ENCODE measurements at places on chromosomes 11 and 22.

DNA sequence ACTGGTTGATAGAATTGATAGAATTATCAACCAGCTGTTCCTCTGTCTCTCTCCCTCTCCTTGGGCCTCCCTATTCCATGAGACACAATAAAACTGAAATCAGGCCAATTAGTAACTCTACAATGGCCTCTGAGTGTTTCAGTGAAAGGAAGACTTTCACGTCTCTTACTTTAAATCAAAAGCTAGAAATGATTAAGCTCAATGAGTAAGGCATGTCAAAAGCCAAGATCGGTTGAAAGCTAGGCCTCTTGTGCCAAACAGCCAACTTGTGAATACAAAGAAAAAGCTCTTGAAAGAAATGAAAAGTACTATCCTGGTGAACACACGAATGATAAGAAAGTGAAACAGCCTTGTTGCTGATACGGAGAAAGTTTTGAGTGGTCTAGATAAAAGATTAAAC lies 16.6 kb downstream of the PIH1D2 start:
- no peak for DNase-seq

DNA sequence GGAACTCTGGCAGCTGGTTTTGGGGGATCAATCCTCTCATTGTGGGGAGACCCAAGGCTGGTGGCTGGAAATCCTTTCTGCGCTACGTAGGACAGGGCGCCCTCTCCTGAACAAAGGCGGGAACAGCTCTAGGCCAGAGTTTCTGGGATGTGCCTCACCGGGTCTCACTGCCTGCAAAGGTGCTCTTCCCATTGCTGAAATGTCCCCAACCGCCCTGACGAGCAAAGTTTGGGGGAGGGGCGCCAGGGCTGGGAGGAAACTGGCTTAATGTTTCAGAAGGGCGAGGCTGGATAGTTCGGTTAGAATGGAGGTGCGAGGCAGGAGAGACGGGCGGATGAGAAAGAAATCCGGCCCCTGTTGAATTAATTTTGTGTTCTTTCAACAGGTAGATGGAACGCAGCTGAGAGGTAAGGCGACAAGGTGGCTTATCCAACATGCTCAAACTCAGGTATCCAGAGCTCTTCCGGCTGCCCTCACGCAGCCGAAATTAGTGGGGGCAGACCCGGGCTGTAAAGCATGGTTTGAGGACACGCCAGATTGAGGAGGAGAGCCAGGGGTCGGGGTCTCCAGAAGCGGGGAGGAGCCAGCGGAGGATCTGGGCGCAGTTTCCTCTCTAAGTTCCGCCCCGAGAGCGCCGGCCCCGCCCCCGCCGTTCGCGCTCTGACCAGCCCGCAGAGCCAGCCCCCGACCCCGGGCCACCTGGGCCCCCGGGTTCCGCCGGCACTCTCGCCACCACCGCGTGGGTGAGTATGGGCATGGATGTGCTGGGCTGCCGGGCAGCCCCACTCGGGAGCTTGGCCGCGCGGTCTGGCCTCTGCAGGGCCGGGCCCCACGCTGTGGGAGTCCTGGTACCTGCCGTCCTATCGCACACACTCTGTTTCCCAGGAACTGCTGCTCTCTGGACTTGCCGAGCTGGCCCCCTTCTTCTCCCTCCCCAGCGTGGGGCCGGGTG lies at the start of gene PGAP2:
TSS of gene PGAP2 (plus strand) at position 652 of the 952 bp plus-strand sequence. CDS start 2,700 bp downstream, outside the sequence.
- peak; percentile 63 for DNase-seq

DNA sequence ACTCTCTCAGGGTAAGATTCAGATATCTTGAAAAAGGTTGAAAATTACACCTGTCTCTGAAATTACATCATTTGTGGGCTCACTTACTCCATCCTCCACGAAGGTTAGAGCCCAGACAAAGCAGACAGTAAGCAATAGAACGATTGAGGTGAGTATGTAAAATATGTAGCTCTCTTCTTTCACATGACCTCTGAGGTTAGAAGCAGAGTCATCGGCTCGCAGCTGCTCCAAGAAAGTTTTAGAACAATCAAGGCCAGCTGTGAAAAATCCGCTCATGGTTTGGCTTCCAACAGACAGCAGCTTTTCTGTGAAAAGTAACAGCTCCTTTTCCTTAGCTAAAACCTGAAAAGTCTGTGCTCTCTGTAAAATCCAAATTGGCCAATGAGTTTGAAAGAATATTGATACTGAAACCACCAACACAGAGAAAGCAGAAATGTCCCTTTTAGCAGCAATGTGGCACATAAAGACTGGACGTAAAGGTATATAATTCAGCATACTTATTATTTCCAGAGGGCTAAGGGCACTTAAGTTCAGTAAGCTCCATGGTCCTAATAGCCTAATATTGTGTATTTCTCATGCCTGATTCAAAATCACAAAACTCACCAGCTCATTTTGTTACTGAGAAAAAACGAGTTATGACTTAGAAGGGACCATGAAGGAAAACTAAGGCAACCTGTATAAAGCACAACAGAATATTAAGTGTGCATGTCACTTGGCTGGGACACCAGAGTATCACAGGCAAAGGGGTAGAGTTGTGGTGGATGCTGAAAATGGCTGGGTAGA lies 78.2 kb downstream of the FAM76B start:
- DNase-seq = no peak

DNA sequence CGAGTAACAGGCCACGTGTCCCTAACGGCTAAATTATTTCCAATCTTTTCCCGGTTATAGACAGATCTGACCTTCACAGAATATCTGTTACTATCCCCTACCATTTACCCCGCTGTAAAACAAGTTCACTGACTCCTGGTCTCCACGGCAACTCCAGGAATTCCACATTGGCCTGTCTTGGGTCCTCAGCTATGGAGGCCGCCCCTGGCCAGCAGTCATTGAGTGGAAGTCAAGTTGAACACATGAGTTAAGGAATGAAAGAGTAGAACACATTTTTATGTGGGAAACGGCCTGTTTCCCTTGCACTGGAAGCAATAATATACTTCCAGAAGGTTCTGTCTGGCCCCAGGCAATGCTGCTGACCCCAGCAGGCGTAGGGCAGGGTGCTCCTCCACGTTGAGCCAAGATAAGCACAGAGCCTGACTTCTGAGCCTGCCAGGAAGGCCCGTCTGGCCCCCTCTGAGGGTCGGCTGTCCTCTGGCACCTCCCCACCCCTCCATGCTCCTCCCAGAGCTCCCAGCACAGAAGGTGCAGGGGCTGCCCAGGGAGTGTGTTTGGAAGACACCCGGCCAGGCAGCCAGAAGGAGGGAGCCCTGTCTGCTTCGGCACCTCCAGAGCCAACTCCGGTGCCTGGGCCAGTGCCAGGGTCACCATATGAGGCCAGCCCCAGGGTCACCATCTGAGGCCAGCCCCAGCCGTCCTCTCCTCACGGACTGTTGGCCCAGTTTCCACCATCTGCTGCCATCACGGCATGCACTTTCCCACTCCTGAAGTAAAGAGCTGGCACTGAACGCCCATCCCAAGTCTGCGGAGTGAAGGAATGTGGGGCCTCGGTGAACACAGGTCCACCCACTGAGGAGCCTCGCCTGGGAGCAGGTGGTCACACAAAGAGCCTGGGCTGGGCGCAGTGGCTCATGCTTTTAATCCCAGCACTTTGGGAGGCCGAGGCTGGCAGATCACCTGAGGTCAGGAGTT lies 813.2 kb downstream of the BRD1 start:
- DNase-seq = no peak

DNA sequence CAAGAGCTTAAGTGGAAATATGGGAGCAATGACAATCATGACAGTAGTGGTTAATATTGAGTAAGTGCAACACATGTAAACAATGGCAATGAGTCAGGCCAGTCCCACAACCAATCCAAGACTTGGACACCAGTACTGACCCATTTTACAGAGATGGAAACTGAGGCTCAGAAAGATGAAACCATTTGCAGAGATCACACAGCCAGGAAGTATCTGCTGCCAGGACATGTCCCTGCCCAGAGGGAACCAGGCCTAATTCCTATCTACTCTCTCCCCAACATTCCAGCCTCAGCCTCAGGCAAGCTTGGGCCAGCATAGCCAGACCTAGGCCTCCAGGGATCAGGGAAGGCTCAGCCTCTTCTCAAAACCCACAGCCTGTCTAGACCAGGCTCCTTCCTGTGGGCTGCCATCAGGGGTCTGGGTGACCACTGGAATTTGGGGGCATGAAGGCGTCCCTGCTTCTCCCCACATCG lies 395.1 kb downstream of the MN1 start:
- DNase-seq = no peak

- DNase-seq = no peak
These were observed 3.6 kb downstream of the MMP1 start for GRCh38 chr11:102794382-102794781.

DNA sequence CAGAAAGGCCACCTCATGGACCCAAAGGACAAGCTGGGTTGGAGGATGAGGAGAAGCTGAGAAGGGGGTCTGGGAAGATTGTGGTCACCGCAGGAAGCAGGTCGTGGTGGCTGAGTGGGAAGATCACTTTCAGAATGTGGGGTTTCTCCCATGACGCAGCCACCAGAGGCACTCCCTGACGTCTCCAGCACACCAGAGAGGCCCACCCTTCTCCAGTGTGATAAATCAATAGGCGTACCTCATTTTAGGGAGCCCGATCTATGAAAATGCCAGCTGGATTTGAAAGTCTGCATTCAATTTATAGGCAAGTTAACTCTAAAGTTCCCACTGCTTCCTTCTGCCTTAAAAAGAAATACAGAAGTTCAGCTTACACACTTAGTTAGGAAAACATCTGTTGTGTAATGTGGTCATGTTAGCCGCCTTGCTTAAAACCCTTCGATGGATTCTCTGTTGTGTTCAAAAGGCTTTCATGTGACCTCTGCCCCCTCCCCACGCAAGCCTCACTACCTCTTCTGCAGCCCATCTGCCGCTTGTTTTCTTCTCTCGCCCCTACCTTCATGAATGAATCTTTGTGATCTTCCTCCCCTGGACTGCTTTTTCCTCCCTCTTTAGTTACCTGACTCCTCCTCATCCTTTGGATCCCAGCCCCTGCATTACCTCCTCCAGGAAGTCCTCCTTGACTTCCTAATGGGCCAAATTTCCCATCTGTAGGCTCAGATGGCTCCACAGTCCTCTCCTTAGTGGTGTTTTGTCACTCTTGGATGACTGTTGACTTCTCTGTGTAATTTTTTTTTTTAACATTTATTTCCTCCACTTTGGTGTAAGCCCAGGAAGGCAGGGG lies 10.7 kb downstream of the TSPAN18 start:
- DNase-seq = no peak

GRCh38 chr11:12111549-12112520 lies 1.4 kb downstream of the MICAL2 start:
- DNase-seq = no peak

GRCh38 chr11:101459020-101459419 lies 124.8 kb downstream of the TRPC6 start:
- DNase-seq = no peak

- DNase-seq = no peak
These were observed 62.7 kb upstream of the KIRREL3 start for GRCh38 chr11:127063241-127063640.
